ENCODE measurements at places on chromosomes 16 and 17.

- DNase-seq = no peak
Observed at GRCh38 chr16:51635181-51635580, 484.1 kb upstream of the SALL1 start.

- DNase-seq = no peak
Observed at GRCh38 chr17:78027121-78027520, 68.6 kb downstream of the TNRC6C start.

GRCh38 chr17:40442392-40443195 is 656 bp upstream of the IGFBP4 start:
- DNase-seq = no peak

DNA sequence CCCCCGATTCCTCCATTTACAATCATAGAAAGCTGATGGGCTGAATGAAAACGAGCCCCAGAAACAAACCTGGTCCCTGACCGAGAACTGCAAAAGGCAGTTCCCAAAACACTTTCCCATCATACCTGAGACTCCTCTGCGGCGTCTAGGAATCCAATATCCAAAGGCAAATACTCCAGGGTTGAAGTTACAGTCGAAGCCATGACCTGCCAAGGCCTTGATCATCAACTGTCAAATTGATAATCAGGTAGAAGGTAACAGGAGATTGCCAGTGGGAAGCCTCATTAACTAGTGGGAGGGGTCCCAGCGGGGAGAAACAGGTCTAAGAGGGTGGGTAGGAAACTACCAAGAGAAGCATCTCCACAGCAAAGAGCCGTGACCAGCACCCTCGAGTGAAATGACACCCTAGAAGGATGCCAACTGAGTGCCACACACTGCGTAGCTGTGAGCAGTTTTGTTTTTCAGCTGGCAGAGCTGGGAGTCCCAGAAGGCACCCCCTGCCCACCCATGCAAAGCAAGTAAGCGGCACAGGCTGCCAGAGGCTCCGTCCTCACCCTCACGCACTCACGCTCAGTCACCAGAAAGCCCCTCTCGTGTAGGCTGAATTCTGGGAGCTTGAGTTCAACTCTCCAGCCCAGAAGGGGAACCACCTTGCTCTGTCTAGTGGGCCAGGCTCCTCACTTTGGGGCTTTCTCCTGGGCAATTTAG is 146.1 kb downstream of the GAS7 start:
- no peak for DNase-seq

DNA sequence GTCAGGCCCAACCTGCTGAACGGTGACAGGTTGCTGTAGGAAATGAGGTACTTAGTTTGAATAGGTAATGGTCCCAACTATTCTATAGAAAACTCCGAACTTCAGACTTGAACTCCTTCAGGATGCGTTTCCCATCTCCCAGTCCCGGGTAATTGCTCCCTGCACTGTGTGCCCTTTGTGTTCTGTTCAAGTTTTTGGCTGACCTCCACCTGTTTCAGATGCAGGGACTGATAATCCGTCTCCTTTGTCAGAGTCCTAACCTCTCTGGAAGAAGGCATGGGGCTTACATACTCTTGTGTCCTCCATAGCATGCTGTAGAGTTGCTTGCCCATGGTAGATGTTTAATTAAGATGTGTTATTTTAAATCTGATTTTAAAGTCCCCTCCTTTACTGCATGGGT is 350.5 kb downstream of the UTP18 start:
- no peak for DNase-seq

GRCh38 chr17:11880714-11881113 is 116.6 kb downstream of the ZNF18 start:
- DNase-seq = no peak
